ENCODE measurements at places on chromosomes 13 and 19.

DNA sequence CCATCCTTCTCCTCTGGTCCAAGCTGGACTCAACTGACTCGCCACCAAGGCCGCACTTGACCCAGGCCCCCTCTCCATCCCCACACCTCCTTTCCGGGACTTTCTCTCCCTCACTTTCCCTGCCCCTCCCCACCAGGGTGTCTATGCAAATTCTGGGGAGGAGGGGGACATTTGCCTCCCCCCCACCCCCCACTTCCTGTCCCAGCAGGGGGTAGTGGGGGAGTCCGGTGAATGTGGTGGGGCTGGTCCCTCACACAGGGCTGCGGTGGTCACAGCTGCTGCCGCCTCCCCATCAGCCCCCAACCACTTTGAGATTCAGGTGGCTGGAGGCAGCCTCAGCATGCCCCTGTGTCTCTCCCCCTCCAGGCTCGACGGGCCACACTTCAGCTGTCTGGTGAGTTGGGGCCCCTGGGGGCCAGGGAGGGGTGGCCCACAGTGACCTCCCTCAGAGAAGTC, 870 bp downstream of the SPIB start:
- no peak for DNase-seq

GRCh38 chr19:40337107-40337506, 11.1 kb downstream of the C19orf47 start:
- DNase-seq, result no peak

DNA sequence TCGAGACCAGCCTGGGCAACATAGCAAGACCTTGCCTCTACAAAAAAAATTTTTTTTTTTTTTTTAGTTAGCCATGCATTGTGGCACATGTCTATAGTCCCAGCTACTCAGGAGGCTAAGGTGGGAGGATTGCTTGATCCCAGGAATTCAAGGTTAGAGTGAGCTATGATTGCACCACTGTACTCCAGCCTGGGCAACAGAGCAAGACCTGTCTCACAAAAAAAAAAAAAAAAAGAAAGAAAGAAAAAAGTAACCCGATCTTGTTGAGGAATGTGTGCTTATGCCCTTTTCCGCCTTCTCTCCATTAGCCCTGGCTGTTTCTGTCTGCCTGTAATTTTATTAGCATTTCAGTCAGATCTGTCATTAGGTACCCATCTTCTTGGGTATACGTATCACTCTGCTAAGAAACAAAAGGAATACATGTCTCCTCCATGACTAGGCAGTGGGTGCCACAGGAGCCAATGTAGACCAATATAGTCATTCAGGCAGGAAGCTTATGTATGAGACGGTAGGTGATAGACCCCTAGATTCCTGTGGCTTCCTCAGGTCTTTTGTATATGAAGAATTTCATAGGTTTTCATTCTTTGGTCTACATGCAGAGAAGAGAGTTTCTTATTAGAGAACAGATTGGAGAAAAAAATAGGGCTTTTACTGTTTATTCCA, 59.6 kb upstream of the NPAS1 start:
- no peak for DNase-seq

GRCh38 chr19:58091251-58091995, 6.6 kb downstream of the ZSCAN18 start:
- DNase-seq, result no peak

Measured in left hindlimb (tissue), 1 donor.